MV-4-11 (cell line): ENCODE measurements at places on chromosomes 1 and 21.
A peak's percentile ranks its signal among the peaks of the same experiment; 100 is the strongest.

DNA sequence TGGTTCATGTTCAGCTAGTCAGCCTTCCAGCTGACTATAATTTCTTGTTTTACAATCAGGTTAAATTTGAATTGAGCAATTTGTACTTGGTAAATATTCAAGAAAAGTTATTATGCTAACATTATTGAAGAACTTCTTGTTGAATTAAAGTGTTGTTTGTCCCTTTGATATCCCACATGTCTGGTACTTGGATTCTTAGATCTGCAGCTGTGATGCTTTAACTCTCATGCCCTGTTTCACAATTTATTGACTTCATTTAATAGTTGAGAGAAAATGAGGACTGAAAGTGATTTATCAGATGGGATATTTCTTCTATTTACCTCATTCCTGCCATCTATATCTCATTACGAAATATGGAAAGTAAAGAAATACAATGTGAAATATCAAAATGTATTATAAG is 92.8 kb downstream of the FASLG start:
- no peak for DNase-seq

GRCh38 chr1:174569240-174569639 is 121.5 kb downstream of the GPR52 start:
- DNase-seq, result no peak

GRCh38 chr1:53851571-53852285 is 13.6 kb upstream of the NDC1 start:
- no peak for DNase-seq

DNA sequence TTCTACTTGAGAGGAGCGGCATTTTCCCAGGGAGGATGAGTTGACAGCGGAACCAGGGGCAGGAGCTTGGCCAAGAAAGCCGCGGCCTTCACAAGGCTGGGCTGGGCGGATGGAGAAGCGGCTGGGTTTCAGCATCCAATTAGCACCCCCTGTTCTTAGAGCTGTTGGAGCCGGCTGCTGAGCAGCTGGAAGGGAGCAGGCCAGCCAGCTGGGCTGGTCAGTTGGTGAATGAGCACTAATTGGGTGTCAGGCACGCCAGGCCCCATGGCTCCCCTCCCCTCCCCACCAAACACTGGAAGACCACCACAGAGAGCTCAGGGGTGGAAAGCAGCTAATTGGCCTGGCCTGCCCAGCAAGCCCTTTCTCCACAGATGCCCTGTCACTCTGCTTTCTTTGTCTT is 245.6 kb downstream of the RRAGC start:
- no peak for DNase-seq

- DNase-seq, result no peak
These were observed 63.3 kb downstream of the POFUT2 start for GRCh38 chr21:45224189-45224938.

GRCh38 chr1:30868833-30869435 is 39.6 kb downstream of the SDC3 start:
- DNase-seq, result peak; percentile 92

- peak; percentile 86 for DNase-seq
These were observed 117.5 kb upstream of the HOOK1 start for GRCh38 chr1:59697150-59697800.

DNA sequence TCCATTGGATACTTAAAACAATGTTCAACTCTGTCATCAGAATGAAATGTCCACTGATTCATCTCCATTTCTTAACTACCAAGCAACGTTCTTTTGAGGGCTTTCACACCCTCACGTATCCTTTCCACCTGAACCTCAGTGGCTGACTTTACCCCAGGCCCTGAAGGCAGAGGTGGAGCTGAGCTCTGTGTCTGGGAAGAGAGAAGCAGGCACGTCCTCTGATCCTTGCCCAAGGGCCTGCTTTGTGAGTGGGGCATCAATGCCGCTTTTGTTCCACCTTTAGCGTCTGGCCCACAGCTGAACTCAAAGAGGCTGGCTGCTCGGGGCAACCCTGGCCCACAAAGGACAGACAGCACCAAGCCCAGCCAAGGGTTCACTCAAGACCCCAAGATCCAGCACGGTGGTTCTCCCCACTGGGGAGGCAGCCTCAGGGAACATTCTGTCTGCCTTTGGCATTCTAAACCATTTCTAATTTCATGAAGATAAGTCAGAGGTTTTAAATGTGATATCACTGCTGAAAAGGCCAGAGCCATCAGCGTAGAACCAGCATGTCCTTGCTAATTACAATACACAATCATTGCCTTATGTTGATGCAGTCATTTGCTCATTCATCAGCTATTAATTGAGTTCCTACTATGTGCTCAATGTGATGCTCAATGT is 126.0 kb upstream of the UBE2U start:
- no peak for DNase-seq

DNA sequence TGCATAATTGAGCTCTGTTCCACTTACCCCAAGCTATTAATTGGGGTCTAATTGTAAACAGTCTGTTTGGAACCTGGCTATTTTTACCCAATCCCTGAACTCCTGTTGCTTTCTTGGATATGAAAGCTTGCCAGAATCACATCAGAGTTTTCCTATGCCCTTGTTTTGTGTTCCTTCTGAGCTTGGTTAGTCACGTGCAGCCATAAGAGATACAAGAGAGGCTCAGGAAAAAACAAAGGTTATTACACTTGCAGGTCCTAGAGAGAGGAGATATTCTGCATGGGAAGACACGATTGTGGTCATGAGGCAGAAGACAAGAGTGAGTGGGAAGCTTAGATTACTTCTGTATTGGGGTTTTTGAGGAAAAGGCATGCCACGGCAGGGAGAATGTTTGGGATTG is 46.0 kb upstream of the RGL1 start:
- DNase-seq, result no peak

DNA sequence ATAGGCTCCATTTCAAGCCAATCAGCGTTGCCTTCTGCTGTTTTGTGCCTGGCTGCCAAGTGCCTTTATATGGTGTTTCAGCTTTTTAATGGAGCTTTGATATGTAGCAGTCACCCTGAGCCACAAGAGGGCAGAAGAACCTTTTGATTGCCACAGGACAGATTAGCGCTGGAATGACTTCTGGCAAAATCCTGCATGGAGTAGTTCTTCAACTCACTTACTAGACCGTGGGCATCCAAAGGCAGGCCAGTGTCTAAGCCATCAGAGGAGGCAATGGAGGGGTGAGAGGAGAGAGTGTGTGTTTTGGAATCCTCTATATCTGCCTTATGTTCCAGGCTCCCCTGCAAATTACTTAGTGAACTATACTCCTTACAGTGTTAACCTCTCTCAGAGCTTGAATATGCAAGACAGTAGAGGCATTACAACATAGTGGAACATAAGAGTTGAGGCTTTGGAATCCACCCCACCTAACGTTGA is 56.2 kb downstream of the ST3GAL3 start:
- DNase-seq, result peak; percentile 77

DNA sequence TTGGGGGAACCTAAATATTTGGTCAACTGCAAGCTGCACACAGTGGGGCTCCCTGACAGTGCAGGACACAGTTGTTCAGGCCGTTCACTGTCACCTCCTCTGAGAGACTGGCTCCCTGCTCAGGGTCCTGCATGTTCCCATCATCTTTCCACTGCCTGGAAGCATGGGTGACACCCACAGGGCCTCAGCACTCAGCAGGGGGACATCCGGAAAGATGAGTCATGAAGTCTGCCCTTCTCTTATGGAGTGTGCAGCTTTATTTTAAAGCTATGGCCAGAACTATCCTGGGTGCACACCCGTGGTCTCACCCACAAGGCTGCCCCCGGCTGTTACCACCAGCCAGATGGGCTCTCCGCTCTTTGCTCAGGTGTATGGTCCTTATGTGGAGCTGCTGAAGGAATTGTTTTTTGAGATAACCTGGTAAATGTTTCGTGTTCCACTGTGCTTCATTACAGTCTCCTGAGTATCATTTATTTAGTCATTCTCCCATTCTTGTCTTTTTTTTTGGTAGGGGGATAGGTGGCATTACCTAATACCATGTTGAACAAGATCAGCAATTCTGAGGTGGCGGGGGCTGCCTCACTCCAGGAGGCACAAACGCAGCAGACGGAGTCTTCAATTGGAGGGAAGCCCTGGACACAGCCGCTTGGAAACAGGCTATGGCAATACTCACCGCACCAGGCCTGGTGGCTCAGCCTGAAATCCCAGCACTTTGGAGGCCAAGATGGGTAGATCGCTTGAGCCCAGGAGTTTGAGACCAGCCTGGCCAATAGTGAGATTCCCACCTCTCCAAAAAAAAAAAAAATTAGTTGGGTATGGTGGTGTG is 14.3 kb downstream of the TRIM11 start:
- DNase-seq, result peak; percentile 44

DNA sequence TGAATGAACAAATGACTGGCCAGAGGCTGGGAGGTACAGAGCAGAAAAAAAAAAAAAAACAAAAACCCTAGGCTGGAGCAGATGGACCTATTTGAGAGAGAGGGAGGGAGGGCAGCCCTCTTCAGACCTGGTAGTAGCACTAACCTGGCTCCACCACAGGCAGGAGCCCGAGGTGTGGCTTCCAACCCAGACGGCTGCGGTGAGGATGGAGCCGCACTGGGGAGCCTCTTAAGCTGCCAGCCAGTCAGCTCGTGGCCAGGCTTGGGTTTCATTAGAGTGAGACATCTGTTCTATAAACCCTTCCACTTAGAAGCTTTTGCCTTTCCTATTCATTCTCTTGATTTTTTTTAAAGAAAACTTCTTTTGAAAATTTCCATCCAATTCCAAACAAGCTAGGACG is 16.8 kb downstream of the LGR6 start:
- no peak for DNase-seq

DNA sequence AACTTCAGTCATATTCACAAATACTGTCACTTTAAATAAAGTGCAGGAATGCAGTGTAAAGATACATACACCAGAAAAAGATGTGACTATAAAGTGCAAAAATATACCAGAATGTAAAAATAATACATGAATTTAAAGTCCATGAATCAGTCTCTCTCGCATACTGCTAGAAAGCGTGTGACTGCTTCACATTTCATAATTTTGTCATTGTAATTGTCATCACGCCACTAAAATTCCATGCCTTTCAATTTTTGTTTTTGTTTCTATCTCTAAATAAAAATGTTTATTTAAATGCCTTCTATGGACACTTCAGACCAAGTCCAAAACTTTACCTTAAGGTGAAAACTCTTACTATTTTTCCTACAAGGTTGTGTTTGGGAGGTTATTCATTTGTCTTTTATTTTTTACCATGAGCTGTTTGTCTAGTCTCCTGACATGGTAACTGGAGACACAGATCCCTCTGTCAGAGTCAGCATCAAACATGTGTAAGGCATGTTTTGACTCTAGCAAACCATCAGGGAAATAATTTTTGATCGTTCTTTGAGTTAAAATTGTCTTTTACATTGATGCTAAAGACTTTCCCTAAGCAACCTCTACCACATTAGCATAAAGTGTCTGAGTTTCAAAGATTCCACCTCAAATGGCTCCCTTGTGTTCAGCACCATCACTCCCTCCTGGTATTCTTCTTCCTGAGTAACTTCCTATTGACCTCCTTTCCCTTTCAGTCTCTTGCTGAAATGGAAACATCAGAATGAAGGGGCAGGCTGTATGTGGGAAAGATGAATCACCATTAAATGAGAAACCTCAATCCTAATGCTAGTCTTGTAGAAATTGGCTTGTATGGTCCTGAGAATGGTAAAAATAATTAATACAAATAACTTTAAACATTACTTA is 14.0 kb upstream of the AIM2 start:
- peak; percentile 22 for DNase-seq

DNA sequence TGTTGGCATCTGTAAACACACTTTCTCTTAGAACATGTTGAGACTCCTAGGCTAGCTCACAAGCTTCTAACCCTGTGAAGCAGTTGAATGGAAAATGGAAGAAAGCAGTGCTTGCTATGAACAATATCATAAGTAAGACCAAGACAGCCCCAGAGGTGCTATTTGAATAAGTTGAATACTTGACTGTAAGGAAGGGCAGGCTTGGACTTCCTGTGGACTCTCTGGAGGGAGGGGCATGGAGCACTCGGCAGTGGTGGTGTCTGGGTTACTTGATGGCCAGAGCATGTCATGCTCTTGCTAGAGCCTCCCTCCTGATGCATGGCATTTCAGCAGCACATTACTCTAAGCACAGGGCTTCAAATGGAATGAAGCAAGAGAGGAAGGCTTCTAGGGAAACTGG is 60.0 kb downstream of the MRPS6 start:
- DNase-seq, result no peak

DNA sequence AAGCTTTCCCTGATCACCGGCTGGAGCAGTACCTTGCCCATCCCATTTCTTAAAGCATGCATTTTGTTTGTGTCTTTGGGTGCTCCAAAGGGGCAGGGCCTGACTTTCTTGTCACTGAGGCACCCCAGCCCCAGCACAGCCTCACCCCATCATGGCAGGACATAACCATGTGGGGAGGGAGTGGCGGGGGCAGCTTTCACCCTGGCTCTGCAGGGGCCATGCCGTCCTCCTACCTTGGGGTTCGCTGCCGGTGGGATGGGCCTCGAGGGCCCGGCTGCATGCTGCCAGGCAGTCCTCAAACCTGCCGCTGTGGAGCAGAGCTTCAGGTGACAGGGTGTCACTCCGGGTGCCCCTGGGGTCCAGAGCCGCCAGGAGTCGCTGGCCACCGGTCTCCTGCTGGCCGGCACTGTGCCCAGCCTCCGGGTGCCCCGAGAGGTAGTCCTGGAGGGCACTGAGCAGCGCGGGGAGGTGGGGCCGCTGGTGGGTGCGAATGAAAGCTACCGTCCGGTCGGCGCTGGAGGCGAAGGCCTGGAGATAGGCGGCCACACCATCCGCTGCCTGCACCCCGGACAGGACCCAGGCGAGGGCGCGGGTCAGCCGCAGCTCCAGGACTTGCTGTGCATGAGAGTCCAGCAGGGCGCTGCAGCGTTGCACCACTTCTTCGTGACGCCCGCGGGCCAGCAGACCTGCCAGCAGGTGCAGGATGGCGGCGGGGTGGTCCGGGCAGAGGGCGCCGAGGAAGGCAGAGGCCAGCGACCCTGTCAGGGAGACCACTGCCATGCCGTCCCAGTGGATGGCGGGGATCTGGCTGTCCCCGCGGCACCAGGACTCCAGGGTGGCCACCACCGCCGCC is 1.5 kb downstream of the TTC34 start:
- DNase-seq, result no peak

DNA sequence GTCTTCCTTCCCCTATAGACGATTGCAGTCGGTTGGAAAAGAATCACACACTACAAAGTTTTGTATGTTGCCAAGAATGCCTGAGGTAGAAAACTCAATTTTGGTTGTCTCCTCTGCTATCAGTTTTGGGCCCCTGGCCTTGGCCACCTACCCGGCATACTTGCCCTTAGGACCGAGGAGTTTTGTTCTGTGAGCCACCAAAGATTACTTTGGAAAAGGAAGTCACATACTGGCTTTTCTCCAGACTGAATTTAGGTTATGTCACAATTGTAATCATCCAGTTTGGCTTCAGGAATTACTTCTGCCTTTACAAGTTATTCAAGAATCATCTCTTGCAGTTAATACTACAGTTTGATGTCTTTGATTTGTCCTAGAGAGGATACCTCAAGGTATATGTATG is 71.4 kb downstream of the RGL1 start:
- DNase-seq, result no peak
